ENCODE measurements at places on chromosomes 2 and 18. TPM values are rescaled to one million over a fixed set of nuclear protein-coding genes. Genes with fewer than 3 reads are reported as not detected.

DNA sequence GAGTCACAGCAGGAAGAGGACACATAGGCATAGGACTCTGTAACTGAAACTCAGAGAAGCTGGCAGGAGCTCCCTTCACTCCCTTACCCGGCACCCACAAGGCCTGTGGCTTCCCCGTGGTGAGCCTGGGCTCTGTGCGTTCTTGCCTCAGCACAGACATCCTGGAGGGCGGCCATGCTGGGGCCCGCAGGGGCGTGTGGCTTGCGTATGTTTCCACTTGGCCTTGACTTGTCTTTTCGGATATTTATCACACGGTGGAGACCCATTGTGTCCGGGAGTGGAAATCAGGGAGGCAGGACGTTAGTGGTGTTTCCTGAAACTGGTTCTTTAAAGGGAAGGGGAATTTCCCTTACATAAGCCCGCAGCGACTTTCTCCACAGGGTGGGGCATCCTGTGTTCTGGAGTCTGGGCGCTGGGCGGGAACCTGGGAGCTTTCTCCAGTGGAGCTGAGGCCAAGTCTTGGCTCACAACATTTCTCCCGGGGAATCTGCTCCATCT, 49.9 kb upstream of the EML6 start:
- peaks cover 10% of the 10 kb centered on the region for H3K4me1 ChIP-seq
- peak overlapping the region; percentile 80 for H3K27ac ChIP-seq

DNA sequence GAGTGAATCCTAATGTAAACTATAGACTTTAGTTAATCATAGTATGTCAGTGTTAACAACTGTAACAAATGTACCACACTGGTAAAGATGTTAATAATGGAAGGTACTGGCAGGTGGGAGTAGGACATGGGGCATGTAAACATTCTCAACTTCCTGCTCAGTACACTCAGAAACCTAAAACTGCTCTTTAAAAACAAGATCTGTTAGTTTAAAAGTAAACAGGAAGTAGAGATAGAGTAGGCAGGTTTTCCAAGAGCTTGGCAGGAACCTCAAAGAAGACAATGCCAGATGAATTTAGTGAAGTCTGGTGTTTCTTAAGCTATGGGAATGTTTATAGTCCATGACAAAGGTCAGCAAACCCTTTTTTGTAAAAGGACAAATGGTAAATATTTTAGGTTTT, 46.6 kb downstream of the CCDC138 start:
- H3K4me3 ChIP-seq: no peak overlapping the region
- no peaks in the 10 kb centered on the region for H3K36me3 ChIP-seq
- no peak overlapping the region for H3K27ac ChIP-seq

DNA sequence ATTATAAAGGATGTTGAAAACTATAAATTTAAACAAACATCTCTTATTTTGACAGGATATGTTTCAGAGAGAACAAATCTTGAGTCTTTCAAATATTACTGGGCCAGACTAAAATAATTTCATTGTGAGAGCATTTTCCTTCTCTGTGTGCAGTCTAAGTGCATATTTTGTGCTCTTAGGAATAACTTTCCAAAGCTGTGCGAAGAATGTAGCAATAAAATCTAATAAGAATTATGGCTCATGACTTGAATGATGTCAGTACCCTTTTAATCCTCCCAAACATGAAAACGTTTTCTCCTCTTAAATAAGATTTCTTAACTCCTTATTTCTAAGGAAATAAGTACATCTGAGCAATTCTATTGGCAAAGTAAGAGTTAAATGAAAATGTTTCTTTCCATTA, 76.2 kb upstream of the EFEMP1 start:
- no peak overlapping the region for H3K4me3 ChIP-seq
- H3K4me1 ChIP-seq: no peaks in the 10 kb centered on the region
- H3K27me3 ChIP-seq: no peaks in the 10 kb centered on the region
- no peaks in the 10 kb centered on the region for H3K36me3 ChIP-seq
- DNase-seq: no peak
- no peak overlapping the region for H3K27ac ChIP-seq

GRCh38 chr2:204104811-204105210, 168.2 kb downstream of the ICOS start:
- no peaks in the 10 kb centered on the region for H3K36me3 ChIP-seq
- H3K4me1 ChIP-seq: no peaks in the 10 kb centered on the region

GRCh38 chr2:9737053-9737875, 106.0 kb upstream of the TAF1B start:
- no peaks in the 10 kb centered on the region for H3K27me3 ChIP-seq
- no peak overlapping the region for H3K4me3 ChIP-seq
- peaks cover 10% of the 10 kb centered on the region for H3K4me1 ChIP-seq
- no peaks in the 10 kb centered on the region for H3K36me3 ChIP-seq
- no peak overlapping the region for H3K27ac ChIP-seq

- no peaks in the 10 kb centered on the region for H3K27me3 ChIP-seq
- no peak overlapping the region for H3K4me3 ChIP-seq
- H3K4me1 ChIP-seq: no peaks in the 10 kb centered on the region
- no peak overlapping the region for H3K27ac ChIP-seq
Measured at GRCh38 chr2:209787416-209787815, 15.8 kb downstream of the UNC80 start.

DNA sequence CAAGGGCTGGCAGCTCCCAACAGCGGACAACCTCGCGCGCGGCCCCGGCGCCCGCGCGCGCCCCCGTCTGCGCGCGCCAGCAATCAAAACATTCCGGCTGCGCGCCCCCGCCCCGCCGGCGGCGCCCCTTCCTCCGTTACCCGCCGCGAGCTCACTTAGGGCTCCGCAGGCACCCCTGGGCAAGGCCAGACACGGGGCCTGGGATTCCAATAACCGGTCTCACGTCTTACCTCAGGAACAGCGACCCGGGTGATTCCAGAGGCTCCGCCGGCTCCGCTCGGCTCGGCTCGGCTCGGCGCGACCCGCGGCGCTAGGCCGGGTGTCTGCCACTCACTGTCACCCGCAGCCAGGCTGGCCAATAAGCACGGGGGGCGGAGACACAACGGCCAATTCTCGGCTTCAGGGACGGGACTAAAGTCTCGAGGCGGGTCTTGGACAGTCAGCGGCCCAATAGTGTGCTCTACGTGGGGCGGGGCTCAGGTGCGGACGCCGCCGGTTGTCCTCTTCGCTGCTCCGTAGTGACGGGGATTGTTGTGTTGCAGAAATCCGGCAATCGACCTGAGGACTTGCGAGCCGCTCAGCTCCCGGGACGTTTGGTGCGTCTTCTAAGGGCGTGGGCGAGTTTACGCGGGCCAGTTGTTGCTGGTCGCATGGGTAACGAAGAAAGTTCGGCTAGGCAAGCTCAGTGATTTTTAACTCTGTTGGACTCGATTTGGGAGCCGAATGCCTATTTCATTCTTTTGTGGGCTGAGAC, at the start of the genes ANKZF1 and ATG9A:
Gene ANKZF1 (plus strand): TSS at position 502 of the 754 bp plus-strand sequence. CDS start 452 bp downstream, outside the sequence.
Gene ATG9A (minus strand): TSS at position 332 of the 754 bp plus-strand sequence. CDS start 1,612 bp downstream, outside the sequence.
- peak within 1 kb of the TSS; percentile 63 for H3K4me3 ChIP-seq
- H3K4me1 ChIP-seq: peaks cover 10% of the 10 kb centered on the region
- peak; percentile 100 for DNase-seq
- H3K36me3 ChIP-seq: peaks cover 26% of the 10 kb centered on the region
- H3K27ac ChIP-seq: peak within 1 kb of the TSS; percentile 87

- H3K36me3 ChIP-seq: peaks cover 16% of the 10 kb centered on the region
- no peaks in the 10 kb centered on the region for H3K4me1 ChIP-seq
- DNase-seq: no peak
- H3K27me3 ChIP-seq: no peaks in the 10 kb centered on the region
Measured at GRCh38 chr2:53945538-53945937, 25.3 kb downstream of the PSME4 start.

- no peak overlapping the region for H3K27ac ChIP-seq
- DNase-seq: no peak
- H3K4me1 ChIP-seq: no peaks in the 10 kb centered on the region
- H3K27me3 ChIP-seq: no peaks in the 10 kb centered on the region
- H3K4me3 ChIP-seq: no peak overlapping the region
Measured at GRCh38 chr2:46674488-46674887, 195.1 kb downstream of the TMEM247 start.

DNA sequence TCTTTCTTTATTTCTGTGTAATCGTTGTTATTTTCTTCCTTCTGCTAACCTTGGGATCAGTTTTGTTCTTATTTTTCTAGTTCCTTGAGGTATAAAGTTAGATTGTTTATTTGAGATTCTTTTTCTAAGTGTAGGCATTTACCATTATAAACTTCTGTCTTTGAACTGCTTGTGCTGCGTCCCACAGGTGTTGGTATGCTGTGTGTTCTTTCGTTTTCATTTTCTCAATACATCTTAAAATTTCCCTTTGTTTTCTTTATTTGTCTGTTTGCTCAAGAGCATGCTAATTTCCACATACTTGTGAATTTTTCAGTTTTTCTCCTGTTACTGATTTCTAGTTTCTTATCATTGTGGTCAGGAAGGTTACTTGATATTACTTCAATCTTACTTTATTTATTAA, 873.8 kb upstream of the GCFC2 start:
- no peaks in the 10 kb centered on the region for H3K36me3 ChIP-seq
- H3K4me3 ChIP-seq: no peak overlapping the region
- no peaks in the 10 kb centered on the region for H3K4me1 ChIP-seq
- DNase-seq: no peak
- no peak overlapping the region for H3K27ac ChIP-seq

GRCh38 chr2:21282515-21282898, 158.7 kb downstream of the TDRD15 start:
- no peak overlapping the region for H3K4me3 ChIP-seq
- no peak overlapping the region for H3K27ac ChIP-seq
- no peaks in the 10 kb centered on the region for H3K27me3 ChIP-seq
- H3K4me1 ChIP-seq: no peaks in the 10 kb centered on the region

DNA sequence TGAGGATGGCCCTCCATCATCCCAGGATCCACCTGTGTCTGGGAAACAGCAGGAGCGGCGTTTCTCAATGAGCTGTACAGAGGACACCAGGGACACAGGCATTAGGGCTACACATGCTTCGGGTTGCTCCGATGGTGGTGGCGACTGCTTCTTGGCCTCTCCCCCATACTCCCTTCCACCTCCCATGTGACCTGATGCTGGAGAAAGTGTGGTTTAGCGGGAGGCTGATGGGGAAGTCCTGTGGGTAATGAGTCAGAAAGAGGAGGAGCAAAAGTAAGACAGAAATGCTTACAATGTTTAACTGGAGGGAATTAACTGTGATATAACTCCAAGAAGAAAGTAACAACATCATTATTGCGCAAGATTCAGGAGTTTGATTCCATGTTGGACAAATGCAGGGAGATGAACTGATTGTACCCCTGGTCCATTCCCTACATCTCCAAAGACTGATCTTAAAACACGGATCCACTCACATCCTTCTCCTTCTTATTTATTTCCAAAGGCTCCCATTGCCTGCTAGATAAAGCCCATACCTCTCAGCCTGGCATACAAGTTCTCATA, 186.6 kb downstream of the NRP2 start:
- no peak overlapping the region for H3K4me3 ChIP-seq
- H3K27ac ChIP-seq: no peak overlapping the region
- H3K36me3 ChIP-seq: no peaks in the 10 kb centered on the region
- no peaks in the 10 kb centered on the region for H3K27me3 ChIP-seq
- no peak for DNase-seq

GRCh38 chr18:74546751-74547530, 12.6 kb downstream of the CNDP1 start:
- H3K4me1 ChIP-seq: peaks cover 39% of the 10 kb centered on the region
- H3K36me3 ChIP-seq: no peaks in the 10 kb centered on the region
- no peak overlapping the region for H3K4me3 ChIP-seq
- peak overlapping the region; percentile 59 for H3K27ac ChIP-seq

DNA sequence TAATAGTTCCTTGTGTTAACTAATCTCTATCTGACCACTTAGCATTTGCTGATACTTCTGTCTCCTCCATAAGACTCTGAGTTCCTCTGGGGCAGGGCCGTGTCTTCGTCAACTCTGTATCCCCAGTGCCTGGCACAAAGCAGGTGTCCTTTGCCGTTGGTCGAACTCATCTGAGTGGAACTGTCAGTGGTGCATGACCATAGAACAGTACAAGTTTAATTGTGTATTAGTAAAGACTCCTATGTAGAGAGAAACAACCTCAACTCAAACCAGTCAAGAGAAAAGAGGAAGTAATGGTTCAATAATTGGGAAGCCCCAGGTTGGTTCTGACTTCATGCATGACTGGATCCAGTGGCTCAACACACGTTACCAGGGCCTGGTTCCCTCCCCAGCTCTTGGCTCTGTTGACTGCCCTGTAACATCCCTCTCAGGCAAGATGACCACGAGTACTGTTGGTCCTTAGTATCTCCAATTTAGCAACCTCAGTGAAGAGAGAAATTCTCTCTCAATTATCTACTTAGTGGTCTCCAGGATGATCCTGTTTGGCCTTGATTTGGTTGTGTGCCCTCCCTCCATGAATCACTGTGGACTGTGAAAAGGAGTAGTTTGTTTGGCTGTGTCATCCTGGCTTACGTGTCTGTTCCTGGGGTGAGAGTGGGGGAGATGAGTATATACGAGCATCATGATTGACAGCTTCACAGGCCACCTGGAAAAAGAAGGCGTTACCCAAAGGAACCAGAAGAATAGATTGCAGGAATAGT, 58.5 kb upstream of the MSH6 start:
- no peak for DNase-seq
- H3K4me1 ChIP-seq: no peaks in the 10 kb centered on the region
- no peak overlapping the region for H3K4me3 ChIP-seq
- H3K27me3 ChIP-seq: no peaks in the 10 kb centered on the region
- no peak overlapping the region for H3K27ac ChIP-seq

GRCh38 chr2:159226608-159227385, 59.7 kb downstream of the WDSUB1 start:
- no peaks in the 10 kb centered on the region for H3K4me1 ChIP-seq
- no peak for DNase-seq
- no peak overlapping the region for H3K27ac ChIP-seq
- H3K36me3 ChIP-seq: peaks cover 62% of the 10 kb centered on the region
- H3K4me3 ChIP-seq: no peak overlapping the region
- H3K27me3 ChIP-seq: no peaks in the 10 kb centered on the region

DNA sequence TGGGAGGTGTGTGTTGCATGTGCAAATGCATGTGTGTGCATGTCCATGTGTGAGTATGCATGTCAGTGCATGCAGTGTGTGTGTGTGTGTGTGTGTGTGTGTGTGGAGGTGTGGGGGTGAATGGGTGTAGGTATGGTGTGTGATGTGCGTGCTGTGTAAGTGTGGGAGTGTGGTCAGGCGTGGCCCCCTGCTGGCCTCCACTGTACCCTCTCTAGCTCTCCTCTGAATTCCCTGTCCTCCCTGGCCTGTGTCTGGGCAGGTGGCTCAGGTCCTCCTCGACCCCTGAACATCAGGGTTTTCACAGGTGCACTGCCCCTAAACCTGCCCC, 230.2 kb downstream of the CELF4 start:
- H3K27ac ChIP-seq: no peak overlapping the region
- peak; percentile 21 for DNase-seq
- H3K4me1 ChIP-seq: no peaks in the 10 kb centered on the region

Gene CABLES1
- polyA plus RNA-seq: 9.1 TPM

Gene ACVR1
- polyA plus RNA-seq: 12.4 TPM

Gene FIGN
- 0.27 TPM for polyA plus RNA-seq

Gene CRYGD
- not detected for polyA plus RNA-seq

Gene GALR1
- 1.1 TPM for polyA plus RNA-seq

Gene VAMP8
- 286 TPM for polyA plus RNA-seq

Gene ARMC9
- 0.67 TPM for polyA plus RNA-seq

Gene LHCGR
- 0.04 TPM for polyA plus RNA-seq

Gene ALPP
- not detected for polyA plus RNA-seq

Gene SLC25A52
- polyA plus RNA-seq: 0.04 TPM

Gene PLA2R1
- polyA plus RNA-seq: 4.6 TPM
